Sigmoid colon (tissue), 7 donors: ENCODE measurements at places on chromosomes 2 and 18. TPM values are rescaled to one million over a fixed set of nuclear protein-coding genes. Genes with fewer than 3 reads are reported as not detected.

The RGPD3 gene
- total RNA-seq: 0.95 TPM

The KCNJ3 gene
- 0.14 TPM for total RNA-seq

- H3K27me3 ChIP-seq: no peaks in the 10 kb centered on the region
- H3K36me3 ChIP-seq: no peaks in the 10 kb centered on the region
- DNase-seq: no peak
- H3K4me1 ChIP-seq: peaks cover 2% of the 10 kb centered on the region
These were observed 864.2 kb upstream of the LRATD1 start for GRCh38 chr2:13768274-13768673.

GRCh38 chr2:2056531-2056930 is 274.5 kb downstream of the MYT1L start:
- no peak overlapping the region for H3K27ac ChIP-seq
- H3K4me1 ChIP-seq: no peaks in the 10 kb centered on the region
- H3K27me3 ChIP-seq: no peaks in the 10 kb centered on the region
- no peak for DNase-seq

DNA sequence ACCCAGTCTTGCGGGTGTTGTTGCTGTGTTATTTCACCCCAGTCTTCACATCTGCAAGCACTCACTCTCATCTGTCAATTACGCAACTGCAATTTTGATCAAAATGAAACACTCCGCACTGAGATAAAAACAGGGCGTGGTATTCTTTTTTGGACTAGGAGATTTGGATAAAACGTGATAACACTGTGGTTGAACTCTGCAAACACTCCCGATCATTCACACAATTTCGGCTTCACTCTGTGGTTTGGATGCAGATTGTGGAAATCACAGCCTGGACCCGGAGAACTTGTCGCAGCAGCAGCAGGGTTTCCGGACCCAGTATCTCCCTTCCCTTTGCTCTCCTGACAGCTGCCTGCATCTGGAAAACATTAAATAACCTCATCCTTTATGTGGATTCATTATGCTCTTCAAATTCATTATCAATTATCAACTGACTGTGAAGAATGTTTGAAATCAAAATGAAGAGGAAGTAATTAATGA is 49.4 kb upstream of the APCDD1 start:
- no peaks in the 10 kb centered on the region for H3K4me1 ChIP-seq
- no peak overlapping the region for H3K4me3 ChIP-seq
- DNase-seq: no peak
- H3K27ac ChIP-seq: no peak overlapping the region
- no peaks in the 10 kb centered on the region for H3K27me3 ChIP-seq

- no peak for DNase-seq
These were observed 80.0 kb downstream of the SESTD1 start for GRCh38 chr2:179184610-179185009.

DNA sequence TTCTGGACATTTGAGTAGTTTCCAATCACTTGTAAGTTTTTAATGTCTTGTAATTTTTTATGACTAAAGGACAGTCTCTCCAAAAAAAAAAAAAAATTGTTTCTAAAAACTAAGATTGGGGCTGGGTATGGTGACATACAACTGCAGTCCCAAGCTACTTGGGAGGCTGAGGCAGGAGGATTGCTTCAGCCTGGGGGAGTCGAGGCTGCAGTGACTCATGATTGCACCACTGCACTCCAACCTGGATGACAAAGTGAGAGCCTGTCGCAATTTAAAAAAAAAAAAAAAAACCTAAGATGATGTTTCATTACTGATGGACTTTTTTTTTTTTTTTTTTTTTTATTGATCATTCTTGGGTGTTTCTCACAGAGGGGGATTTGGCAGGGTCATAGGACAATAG is 34.4 kb upstream of the PKDCC start:
- no peaks in the 10 kb centered on the region for H3K4me1 ChIP-seq
- DNase-seq: no peak
- H3K4me3 ChIP-seq: no peak overlapping the region
- no peaks in the 10 kb centered on the region for H3K36me3 ChIP-seq
- no peaks in the 10 kb centered on the region for H3K27me3 ChIP-seq

GRCh38 chr2:196172951-196173350 is 1.6 kb upstream of the STK17B start:
- H3K4me1 ChIP-seq: no peaks in the 10 kb centered on the region
- H3K27me3 ChIP-seq: no peaks in the 10 kb centered on the region
- H3K4me3 ChIP-seq: no peak overlapping the region
- no peaks in the 10 kb centered on the region for H3K36me3 ChIP-seq
- no peak for DNase-seq

- DNase-seq: no peak
- peaks cover 29% of the 10 kb centered on the region for H3K4me1 ChIP-seq
- no peaks in the 10 kb centered on the region for H3K36me3 ChIP-seq
- H3K4me3 ChIP-seq: no peak overlapping the region
These were observed 58.2 kb downstream of the PLEKHM3 start for GRCh38 chr2:207967121-207967520.

GRCh38 chr2:2482851-2483250 is 151.8 kb upstream of the MYT1L start:
- no peaks in the 10 kb centered on the region for H3K36me3 ChIP-seq
- no peak overlapping the region for H3K27ac ChIP-seq
- H3K4me3 ChIP-seq: no peak overlapping the region
- H3K27me3 ChIP-seq: no peaks in the 10 kb centered on the region
- H3K4me1 ChIP-seq: no peaks in the 10 kb centered on the region

DNA sequence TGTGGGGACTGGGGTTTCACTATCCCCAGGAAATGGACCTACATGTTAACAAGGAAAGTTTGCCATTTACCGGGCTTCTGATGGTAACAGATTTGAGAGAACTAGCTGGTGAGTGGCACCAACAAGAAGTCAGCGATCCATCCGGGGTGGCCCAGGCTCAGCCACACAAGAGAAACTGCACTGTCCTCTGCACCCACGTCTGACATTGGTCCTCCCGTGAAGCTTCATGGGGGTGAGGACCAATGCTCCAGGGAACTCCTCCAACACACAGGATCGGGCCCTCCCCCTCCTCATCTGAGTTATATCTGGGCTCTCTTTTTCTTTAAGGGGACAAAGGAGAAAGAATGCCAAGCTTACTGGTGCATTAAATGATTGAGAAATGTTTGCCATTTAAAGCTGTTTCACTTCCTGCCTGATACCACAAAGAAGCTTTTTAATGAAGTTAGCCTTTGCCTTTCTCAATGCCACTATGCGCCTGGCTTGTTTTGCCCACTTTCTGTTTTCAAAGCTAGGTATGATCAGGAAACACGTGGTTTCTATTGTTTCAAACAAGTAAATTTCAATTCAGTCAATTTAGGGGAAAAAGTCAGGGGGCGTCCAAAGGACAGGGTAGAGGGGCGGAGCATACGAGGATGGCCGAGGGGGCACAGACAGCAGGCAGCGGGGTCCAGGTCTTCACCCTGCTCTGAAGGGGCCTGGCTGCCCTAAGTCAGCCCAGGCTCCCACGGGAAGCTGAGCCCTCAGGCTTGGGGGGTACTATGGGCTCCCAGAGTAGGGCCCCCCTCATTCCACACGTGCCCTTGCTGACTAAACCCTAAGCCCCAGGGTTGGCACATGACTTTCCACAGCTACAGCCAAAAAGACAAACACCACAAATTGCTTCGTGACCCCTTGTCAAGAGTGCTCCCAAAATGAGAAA is 204.0 kb upstream of the ID2 start:
- H3K36me3 ChIP-seq: no peaks in the 10 kb centered on the region
- H3K27ac ChIP-seq: no peak overlapping the region
- H3K4me1 ChIP-seq: no peaks in the 10 kb centered on the region

DNA sequence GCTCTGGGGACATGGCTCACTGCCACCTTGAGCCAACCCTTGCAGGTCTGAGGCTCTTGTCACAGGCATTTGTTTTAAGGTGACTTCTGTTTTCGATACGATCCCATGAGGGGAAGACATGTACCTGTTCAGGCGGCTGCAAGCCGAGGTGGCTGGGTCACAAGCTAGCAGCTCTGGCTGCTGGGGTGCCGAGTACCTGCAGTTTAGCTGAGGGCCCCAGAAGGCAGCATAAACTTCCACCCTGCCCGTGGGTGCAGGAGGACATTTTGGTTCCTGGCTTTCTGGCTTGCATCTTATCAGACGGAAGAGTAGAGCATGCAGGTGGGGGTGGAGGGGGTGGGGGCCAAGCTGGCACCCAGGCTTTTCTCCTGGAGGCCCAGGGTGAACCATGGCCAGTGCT is 28.4 kb downstream of the COA5 start:
- no peak for DNase-seq
- no peak overlapping the region for H3K27ac ChIP-seq
- H3K4me3 ChIP-seq: no peak overlapping the region
- peaks cover 7% of the 10 kb centered on the region for H3K36me3 ChIP-seq
- no peaks in the 10 kb centered on the region for H3K27me3 ChIP-seq

- no peaks in the 10 kb centered on the region for H3K4me1 ChIP-seq
- no peaks in the 10 kb centered on the region for H3K36me3 ChIP-seq
- H3K27me3 ChIP-seq: no peaks in the 10 kb centered on the region
- DNase-seq: no peak
These were observed 878.8 kb downstream of the TSN start for GRCh38 chr2:122634256-122634655.
